Kidney capillary endothelial cell (primary cell): ENCODE measurements at places on chromosomes 1 and 21.

DNA sequence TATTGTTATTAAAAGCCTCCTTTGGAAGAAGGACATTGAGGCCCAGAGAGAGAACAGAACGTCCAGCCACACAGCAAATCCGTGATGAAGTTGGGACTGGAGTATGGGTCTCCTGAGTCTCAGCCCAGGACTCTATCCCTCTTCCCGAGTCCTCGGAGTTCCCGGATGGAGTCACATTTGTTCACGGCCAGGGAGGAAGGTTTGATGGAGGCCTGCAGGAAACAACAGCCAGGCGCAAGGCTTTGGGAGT lies 357 bp upstream of the TXLNA start:
- DNase-seq = no peak

DNA sequence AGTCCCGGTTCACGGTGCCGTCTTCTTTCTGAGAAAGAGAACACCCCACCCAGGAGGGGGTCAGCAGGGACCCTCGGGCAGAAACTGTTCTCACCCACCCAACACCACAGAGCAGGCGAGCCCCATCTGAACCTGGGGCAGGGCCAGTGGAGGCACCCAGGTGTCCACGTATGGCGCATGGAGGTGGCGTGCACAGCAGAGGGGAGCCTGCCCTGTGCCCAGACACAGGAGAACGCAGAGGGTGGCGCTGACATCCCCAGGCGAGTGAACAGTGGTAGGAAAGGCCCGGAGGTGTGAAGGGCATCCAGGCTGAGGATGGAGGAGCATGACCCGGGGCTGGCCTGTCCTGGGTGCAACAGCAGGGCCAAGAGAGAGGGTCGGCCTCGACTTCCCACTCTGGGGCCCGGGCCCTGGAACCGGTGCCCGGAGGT lies 91.1 kb downstream of the STUM start:
- no peak for DNase-seq

- DNase-seq = no peak
These were observed 54.3 kb upstream of the GOLT1A start for GRCh38 chr1:204268101-204268500.

DNA sequence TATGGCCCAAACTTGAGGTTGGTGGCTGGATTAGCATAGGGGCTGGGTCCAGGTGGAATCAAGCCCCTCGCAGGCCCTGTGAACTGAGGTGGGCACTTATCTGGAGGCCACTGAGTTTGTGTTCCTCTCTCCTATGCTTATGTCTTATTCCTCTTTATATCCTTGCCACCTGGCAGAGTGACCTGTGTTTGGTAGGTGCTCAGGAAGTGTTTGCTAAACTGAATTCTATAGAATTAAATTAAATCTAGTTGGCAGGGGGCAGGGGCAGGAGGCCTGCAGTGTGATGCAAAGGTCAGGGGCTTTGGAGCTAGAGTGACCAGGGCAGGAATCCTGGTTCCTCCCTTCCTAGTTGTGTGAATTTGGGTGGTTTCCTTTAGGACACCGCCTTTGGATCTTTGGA lies 1.1 kb upstream of the TMEM9 start:
- DNase-seq = no peak

- DNase-seq = no peak
These were observed 49.4 kb downstream of the NGF start for GRCh38 chr1:115288591-115289198.

DNA sequence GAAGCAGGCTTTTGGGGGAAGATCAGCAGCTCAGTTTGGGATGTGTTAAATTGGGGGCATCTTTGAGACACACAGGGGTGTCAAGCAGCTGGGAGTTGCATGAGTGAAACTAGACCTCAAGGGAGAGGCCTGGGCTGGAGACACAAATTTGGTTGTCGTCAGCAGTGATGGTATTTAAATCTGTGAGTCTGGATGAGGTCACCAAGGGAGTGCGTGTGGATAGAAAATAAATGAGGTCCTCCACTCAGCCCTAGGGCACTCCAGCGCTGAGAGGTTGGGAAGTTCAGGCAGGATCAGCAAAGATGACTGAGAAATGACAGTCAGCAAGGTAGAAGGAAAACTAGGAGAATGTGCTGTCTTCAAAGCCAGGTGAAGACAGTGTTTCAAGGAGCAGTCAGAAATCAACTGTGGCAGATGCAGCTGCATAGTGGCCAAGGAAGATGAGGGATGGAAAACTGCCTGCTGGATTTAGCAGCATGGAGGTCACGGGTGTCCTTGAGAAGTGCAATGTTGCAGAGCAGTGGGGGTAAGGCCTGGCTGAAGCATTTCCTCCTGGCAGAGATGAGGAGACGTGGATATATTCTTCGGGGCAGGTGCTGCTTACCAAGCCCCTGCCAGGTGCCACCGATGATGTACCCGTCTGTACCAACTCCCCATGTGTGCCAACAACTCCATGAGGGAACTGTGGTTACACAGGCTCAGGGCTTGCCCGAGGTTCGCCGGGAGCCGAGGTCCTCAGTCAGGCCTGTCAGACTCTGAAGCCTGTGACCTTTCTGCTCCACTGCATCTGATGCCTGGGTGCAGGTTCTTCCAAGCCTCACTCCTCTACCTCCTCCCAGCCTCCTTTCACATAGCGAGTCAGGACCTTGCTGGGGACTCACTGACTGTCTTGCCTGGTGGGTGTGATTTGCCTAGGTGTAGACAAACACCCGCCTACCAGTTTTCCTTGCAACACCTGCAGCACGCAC lies 11.3 kb downstream of the MAP7D1 start:
- DNase-seq = no peak

- no peak for DNase-seq
These were observed 47.1 kb upstream of the ETS2 start for GRCh38 chr21:38758501-38759214.

- DNase-seq = no peak
These were observed 8.0 kb upstream of the DISP3 start for GRCh38 chr1:11470912-11471311.

GRCh38 chr1:38558500-38559445 lies 300.8 kb downstream of the RRAGC start:
- DNase-seq = no peak

- DNase-seq = no peak
These were observed at the start of gene TMEM125 for GRCh38 chr1:43269627-43270375. Gene TMEM125, plus strand, starts transcription at chr1:43269983. Its CDS starts 2,740 bp downstream, at chr1:43272723.

DNA sequence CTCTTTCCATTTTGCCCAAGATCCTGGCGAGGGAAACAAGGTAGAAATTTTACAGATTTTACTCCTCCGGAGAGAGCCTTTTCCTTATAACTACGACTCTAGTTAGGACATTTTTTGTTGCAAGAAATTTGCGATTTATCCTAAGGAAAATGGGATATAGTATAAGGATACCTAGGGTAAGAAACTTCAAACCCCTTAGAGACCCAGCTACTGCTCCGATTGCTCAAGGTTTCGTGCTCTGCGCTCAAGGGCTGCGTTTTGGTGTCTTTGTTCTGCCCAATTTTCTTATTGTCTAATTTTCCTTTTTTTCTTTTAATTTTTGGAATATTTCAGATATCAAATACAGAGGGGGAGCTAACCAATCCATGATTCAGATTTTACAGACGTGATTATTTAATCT lies 1.5 kb downstream of the TTC3 start:
- no peak for DNase-seq

DNA sequence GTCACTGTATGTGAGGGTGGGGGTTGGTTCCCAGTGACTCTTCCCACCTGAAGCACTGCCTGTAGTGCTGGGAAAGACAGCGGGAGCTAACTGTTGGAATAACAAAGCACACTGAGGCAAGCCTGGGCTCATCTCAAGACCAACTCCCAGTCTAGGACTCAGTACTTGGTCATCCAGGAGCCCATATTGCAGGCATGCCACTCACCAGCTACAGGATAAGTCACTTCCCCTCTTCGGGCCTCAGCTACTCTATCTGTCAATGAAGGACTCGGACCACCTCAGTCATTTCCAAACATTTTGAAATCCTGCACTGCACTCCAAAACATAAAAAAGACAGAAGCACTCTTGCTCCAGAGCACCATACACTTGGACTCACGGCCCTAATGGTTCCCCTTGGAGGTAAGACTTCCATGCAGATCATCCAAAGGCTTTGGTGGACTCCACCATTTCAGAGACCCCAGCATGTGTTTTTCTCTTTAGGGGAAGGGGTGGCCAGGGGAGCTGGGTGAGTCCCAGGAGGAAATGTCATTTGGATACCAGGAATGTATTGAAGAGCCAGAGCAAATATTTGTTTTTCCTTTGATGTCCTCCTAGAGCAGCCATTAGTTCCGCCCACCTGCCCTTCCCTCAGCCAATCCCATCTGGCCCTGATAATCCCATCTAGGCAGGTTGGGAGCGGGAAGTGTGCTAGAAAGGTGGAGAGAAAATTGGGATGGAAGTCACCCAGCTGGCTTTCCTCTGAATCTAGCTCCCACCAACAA lies 3.1 kb downstream of the NUAK2 start:
- DNase-seq = no peak

DNA sequence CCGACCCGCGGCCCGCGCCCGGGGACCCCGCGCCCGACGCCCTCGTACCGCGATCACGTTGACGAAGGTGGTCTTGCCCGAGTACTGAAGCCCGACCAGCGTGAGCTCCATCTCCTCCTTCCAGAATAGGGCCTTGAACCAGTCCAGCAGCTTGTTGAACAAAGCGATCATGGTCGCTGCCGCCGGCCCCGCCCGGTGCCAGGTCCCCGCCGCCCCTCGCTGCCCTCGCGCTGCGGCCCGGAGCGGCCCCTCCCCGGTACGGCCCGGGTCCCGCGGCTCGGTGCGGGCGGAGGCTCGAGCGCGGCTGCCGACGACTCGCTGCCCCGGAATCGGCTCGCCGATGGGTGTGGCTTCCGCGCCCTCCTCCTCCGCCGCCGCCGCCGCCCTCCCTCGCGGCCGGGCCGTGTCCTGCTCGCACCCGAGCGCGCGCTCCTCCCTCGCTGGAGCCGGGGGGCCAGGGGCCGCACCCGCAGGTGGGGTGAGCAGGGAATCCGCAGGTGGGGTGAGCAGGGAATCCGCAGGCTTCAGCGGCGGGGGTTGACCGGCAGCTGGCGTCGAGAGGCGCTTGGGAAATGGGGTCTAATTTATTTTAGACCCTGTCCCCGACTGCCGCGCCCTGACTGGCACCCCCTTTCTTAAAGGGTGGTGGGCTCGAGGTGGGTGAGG lies at the start of gene ARL8A:
Gene ARL8A (minus strand): TSS at position 336 of the 666 bp plus-strand sequence. CDS start 165 bp downstream, at position 171.
- DNase-seq = no peak
